RWPE2 (cell line): ENCODE measurements at places on chromosomes 5 and 9.

GRCh38 chr5:150637245-150638052 lies 3.0 kb upstream of the SYNPO start:
- no peak for DNase-seq

DNA sequence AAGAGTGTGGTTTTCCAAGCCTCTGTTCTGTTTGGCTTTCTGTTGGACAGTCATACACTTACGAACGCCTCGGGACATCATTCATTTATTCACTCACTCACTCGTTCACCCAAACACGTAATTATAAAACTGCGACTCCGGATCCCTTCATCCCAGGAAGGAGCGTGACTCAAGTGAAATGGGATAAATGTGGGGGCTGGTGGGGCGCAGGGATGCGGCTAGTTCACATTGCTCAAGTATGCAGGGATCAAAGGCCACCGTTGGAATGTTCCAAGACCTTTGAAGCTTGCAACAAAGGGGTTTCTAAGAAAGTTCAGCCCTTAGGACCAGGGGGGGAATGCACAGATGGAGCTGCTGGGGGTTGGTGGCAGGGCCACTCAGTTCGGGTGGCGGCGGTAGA lies 64.2 kb downstream of the CFAP77 start:
- no peak for DNase-seq

- DNase-seq = no peak
Observed at GRCh38 chr9:36576866-36577265, 4.2 kb downstream of the MELK start.

DNA sequence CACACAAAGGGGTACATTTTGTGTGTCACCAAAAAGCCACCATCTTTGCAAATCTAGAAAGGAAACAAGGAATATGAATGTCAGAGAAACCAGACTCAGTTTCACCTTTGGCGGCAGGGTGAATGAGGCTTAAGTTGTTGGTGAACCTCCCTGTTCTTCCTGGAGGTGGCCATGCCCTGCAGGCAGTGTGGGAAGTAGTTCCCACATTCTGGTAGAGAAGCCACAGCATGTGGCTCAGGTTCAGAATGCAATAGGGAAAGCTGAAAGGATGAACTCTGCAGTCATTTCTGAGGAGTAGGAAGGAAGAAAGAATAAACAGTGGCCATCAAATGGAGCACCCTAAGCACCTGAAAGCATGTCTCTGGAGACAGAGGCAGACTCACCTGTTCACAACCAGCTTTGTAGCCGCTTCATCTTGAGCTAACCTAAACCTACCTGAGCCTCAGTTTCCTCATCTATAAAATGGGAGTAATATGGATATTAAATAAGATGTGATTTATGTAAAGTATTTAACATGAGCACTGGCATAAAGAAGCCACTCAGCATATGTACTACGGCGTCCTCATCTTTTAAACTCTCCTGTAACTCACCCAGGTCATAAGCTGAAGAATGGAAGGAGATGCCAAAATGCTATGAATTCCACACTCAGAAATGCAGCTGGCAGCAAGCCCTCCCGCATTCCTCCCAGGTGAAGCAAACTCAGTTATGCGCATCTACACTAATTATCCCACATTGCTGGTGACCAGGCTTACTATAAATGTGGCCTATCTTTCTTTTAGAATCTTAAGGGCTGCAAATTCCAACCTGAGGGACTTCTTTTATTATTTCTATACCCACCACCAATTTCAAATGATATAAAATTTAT lies 86.0 kb downstream of the ZNF608 start:
- DNase-seq = no peak

DNA sequence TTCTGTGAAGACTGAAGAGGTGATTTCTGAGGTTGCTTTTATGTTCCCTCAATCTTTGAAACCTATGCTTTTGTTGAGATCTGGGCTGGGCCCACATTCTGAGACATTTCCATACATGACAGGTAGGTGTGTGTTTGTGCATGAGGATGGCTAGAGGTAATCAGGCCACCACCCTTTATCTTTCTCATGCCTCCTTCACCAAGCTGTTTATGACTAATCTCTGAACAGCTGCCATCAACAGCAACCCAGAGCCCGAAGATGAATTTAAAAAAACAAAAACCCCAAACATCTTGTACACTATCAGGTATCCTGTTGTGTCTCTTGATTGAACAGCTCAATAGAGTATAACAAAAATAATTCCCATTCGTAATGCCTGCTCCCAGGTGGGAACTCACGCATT lies 12.6 kb upstream of the C5orf46 start:
- DNase-seq = no peak

DNA sequence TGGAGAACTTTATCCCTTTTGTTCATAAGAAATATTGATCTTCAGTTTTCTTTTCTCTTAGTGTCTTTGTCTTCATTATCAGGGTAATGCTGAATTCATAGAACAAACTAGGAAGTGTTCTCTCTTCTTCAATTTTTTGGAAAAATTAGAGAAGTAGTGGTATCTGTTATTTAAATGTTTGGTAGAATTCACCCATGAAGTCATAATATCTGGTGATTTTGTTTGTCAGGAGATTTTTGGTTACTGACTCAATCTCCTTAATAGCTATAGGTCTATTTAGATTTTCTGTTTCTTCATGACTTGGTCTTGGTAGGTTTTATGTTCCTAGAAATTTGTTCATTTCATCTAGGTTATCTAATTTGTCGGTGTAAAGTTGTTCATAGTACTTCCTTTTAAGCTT lies 45.4 kb upstream of the STARD4 start:
- DNase-seq = no peak

DNA sequence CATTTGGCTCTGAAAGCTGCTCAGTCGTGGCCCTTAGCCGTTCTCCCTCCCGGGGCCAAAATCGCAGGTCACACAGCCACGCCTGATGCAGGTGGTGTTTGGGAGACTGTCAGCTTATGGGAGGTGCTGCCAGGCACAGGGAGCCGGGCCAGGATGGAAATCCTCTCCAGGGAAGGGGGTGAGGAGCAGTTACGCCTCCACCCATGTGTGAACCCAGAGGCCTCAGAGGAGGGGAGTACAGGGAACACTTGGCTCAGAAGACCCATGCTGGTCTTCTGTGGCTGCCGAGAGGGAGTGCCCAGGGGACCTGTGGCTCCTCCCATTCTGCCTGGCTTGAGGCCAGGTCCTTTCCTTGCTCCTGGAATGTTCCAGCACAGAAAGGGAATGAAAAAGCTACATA lies 3.6 kb upstream of the OLFM1 start:
- no peak for DNase-seq
